ENCODE measurements at places on chromosomes 3 and 15.
A peak's percentile ranks its signal among the peaks of the same experiment; 100 is the strongest.

DNA sequence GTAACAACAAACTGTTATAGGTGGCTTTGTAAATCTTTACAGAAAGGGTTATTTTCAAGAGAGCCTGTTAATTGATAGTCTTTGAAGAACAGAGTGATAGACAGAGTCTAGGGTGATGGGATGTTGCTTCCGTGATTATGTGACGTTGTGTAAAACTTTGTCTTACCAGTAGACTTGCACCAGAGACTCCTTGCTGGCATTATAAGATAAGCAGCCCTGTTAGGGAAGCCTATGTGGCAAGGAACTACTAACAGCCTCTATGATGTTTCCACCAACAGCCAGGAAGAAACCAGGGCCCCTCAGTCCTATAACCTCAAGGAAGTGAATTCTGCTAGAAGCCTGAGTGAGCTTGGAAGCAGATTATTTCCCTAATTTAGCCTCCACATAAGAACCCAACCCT is 18.9 kb downstream of the STT3B start:
- no peak for DNase-seq

DNA sequence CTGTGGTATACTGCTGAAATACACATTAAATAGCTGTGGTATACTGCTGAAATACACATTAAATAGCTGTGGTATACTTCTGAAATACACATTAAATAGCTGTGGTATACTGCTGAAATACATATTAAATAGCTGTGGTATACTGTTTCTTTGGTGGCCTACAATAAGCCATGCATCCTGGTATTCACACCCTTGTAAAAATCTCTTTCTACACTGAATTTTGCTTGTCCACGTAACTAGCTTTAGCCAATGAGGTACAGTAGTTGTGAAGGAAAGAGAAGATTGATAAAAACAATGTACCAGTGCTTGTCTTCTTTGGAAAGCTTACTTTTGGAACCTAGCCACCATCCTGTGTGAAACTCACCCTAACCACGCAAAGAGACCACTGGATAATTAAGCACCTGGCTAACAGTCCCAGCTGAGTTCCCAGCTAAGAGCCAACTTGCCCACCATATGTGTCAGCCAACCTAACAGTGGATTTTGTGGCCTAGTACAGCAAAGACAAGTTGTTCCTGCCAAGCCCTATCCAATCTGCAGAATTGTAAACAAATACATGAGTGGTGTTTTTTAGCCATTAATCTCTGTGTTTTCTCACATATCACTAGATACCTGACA is 103.4 kb upstream of the MELTF start:
- no peak for DNase-seq

- peak; percentile 59 for DNase-seq
These were observed 10.9 kb downstream of the RMDN3 start for GRCh38 chr15:40743921-40744814.

GRCh38 chr15:73985101-73985873 is 6.8 kb downstream of the STOML1 start:
- no peak for DNase-seq

DNA sequence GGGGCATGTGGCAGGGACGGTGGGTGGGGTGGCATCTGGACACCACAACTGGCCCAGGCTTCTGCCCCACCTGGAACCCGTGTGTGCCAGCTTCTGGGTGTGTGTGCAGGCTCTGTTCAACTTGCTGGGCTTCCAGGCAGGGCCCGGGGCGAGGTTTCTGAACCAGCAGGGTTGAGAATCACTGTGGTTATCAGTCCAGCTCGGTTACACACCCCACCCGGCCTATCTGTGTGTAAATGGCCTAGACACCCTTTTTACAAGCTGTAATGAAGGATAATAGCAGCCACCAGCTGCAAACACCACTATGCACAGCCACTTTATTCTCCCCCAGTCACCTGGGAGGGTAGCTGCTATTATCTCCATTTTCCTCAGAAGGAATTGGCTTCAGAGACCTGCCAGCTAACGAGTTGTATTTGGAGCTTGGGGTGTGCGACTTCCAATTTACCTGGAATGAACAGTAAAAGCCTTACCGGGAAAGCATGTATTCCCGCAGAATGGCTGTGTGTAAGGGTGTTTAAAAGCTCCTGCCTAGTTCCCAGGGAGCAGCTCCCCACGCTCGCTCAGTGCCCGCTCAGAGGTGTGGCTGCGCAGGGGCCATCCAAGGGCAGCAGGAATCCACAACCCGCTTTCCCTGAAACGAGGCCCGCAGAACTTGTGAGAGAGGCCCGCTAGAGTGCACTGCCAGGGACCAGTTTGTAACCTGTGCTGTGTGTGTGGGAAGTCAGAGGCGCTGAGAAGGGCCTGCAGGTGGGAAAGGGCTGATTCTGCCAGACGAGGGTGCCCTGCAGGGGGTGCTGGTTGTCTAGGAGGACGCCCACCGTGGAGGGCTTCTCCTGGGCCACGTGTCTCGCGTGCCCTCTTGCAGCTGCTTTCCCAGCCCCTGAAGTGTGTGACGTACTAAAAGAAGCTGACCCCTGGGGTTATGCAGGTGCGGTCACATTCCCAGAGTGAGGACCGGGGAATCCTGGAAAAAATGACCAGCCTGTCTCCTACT is 83.5 kb downstream of the C3orf70 start:
- DNase-seq = no peak

DNA sequence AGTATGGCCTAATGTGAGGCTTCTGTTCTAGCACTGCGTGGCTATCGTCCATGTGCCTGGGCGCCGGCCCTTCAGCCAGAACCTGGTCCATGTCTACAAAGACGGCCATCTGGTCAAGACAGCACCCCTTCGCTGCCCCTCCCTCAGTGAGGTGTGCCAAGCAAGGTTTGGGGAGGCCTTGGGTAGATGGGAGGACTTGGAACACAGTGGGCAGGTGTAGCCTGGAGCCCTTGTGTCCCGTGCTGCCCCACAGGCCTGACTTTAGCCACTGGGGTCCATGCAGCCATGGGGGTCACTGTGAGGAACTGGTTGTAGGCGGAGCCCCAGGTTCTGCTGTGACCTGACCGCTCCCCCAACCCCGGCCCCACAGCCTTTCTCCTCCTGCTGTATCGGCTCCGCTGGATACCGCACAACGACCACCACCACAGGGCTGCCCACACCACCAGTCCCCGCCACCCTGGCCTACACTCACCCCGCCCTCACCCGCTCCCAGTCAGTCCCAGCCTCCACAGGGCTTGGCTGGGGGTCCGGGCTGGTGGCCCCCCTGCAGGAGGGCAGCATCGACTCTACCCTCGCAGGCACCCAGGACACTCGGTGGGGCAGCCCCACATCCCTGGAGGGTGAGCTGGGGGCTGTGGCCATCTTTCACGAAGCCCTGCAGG is 16.6 kb downstream of the NBEAL2 start:
- DNase-seq = no peak

DNA sequence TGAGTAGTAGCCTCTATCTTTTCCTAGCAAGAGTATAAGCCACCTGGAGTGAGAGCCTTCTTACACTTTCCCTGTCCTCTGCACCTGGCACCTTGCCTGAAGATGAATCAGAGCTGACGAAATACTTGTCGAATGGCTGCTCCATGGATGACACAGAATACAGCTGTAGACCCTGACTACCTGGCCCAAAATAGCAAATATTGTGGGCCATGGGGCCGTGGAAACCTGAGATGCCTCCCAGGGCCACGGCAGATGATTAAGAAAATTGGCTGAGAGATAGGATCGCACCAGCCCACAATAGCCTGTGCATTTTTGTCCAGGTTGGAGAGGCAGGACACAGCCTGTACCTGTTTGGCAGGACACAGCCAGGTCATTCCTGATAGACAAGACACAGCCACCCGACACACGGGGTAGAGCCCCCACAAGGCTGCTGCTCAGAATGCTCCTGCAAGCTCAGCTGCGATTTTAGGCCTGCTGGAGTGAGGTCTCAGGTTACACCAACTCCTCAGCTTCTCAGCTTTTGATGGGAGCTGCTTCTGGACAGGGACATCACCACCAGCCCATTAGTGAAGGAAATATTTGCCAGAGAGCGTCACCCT is 22.9 kb upstream of the TPM1 start:
- no peak for DNase-seq

DNA sequence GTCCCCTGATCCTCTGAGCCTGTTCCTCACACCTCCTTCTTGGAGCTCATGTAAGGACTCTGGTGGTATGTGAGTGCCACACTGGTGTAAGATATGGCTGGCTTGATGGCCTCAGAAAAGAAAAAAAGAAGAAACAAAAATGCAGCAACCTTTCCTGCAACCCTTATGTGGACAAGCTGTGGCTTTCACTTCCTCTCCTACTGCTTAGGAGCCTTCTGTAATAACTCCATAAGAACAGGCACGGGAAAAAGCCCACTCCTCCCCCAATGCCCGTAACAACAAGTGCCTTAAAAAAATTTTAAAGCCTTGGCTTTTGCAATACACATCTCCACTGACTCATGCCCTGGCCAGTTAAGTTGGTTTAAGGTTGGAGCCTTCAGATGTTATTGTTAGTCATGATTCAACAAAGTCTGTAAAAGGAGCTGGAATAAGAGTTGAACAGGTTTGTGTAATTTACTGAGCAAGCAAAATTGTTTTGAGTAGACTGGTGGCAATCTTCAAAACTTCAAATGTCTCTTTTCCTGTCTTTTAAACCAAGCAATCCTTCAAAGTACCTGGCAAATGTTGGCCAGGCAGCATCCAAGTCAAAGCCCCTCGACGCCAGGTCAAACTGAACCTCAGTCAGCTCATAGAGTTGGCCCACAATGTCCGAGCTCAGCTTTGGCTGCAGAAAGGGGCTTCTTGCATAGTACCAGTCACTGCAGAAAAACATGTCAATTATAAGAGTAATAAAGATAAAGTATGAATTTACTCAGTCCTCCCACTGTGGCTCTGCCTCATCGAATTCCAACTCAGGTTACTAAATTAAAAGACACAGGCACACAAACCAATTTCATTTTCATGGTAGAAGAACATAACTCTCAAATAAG is 22.9 kb downstream of the FYCO1 start:
- DNase-seq = no peak

DNA sequence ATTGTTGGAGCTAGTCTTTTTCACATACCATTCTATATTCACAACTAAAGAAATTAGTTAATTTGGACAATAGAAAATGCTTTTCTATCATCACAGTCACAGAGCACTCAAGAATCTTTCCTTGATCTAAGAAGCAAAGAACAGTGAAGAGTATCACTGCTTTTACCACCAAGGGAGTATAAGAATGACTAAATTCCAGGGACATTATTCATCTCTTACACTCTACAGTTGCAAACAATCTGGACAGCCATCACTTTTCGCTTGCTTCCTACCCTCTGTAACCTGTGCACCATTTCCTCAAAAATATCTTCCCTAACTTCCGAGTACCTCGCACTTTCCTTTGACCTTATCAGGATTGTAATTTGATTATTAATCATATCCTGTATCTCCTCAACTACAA is 359.5 kb upstream of the TMCO5A start:
- DNase-seq = no peak

DNA sequence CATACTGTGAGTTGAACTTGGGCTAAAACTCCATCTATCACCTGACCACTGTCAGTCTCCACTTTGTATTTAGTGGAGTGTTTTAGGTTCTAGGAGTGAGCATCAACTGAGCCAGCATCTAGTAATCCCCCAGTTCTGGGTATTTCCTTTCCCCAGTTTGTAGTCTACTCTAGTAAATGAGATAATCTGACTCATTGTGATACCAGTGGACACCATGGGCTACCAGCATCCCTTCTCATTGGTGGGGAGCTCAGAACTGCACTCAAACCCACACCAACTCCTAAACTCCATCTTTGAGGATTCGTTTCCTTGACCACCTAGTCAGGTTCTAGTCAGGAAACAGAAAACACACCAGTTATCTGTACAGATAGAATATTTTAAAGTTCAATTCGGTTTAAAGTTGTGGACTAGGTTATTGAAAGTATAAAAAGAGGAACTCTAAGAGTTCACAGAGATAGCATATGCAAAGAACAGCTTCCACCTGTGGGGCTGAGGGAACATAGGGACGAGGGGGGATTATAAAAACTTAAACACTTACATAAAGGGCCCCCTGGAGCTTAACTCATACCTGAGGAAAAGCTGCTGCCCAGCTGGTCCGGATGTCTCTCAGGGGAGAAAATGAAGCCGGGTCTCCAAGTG is 36.0 kb downstream of the LEO1 start:
- DNase-seq = no peak

DNA sequence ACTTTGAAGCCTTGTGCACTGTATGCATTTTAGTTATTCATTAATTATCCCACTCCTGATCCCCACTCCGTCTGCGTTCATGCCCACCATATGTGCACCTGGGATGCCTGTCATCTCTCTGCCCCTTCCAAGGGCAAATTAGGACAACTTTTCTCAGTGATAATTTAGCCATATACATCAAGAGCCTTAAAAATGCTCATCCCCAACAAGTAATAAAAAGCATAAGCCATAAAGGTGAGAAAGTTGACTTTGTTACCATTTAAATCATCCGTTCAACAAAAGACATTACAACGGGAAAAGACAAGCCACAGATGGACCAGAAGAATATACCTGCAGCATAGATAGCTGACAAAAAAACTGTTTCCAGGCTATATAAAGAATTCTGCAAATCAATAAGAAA is 131.4 kb upstream of the LINGO1 start:
- no peak for DNase-seq

- no peak for DNase-seq
These were observed 6.7 kb downstream of the ZNF860 start for GRCh38 chr3:31988271-31988670.

DNA sequence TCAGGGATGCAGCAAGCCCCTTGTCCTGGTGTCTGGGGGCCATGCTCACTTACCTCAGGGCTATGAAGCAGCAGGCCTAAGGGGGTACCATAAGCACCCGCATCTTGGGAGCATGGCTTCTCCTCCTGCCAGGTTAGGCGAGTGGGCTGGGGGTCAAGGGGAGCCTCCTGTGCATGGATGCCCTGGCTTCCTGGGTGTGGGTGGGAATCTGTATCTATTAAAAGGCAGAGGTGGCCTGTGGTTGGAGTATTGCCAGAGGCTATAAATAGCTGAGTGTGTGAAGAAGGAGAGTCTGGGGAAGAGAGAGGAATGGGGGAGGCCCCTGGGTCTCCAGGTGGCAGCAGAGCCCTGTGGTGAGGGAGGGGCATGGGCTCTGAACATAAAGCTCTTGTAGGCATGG is 19.5 kb downstream of the ACVR2B start:
- DNase-seq = no peak

Data from activated T-cell treated with anti-CD3 and anti-CD28 coated beads, Interleukin-2, amount 50 U/mL, for 1 hour (primary cell).